ENCODE measurements at places on chromosomes 5 and 9. TPM values are rescaled to one million over a fixed set of nuclear protein-coding genes. Genes with fewer than 3 reads are reported as not detected.

The TPPP gene
- total RNA-seq, result 2.4 TPM

The LCN1 gene
- not detected for total RNA-seq

The OBP2B gene
- total RNA-seq, result not detected

The EPB41L4A gene
- 77.6 TPM for total RNA-seq

The SHOC1 gene
- total RNA-seq, result 0.18 TPM

The SMIM32 gene
- total RNA-seq, result not detected

The PCDHGA10 gene
- 3.8 TPM for total RNA-seq

The C9orf153 gene
- not detected for total RNA-seq

The PCDHA1 gene
- not detected for total RNA-seq

The F12 gene
- not detected for total RNA-seq

The COL15A1 gene
- 26.3 TPM for total RNA-seq

The APBA1 gene
- total RNA-seq, result 14.2 TPM

The LRRC19 gene
- total RNA-seq, result not detected

The TARS1 gene
- total RNA-seq, result 112 TPM

The LCN10 gene
- 4.9 TPM for total RNA-seq

The MACIR gene
- 3.6 TPM for total RNA-seq

The FABP6 gene
- total RNA-seq, result not detected

The TEX48 gene
- total RNA-seq, result not detected

The ADAMTSL1 gene
- 2.7 TPM for total RNA-seq

The SLC6A7 gene
- total RNA-seq, result 29.3 TPM

The LHX3 gene
- total RNA-seq, result not detected

The SPATA31D4 gene
- total RNA-seq, result not detected

The ADRB2 gene
- total RNA-seq, result not detected

The RNF20 gene
- 20.2 TPM for total RNA-seq

The IFNB1 gene
- not detected for total RNA-seq

The MED7 gene
- total RNA-seq, result 7.0 TPM

The RASGEF1C gene
- not detected for total RNA-seq

The KCNMB1 gene
- 6.1 TPM for total RNA-seq

The PCSK1 gene
- not detected for total RNA-seq

The IRGM gene
- not detected for total RNA-seq

The CCL21 gene
- total RNA-seq, result 51.3 TPM

The TMEM215 gene
- not detected for total RNA-seq
